ENCODE measurements at places on chromosomes 2 and 18.

DNA sequence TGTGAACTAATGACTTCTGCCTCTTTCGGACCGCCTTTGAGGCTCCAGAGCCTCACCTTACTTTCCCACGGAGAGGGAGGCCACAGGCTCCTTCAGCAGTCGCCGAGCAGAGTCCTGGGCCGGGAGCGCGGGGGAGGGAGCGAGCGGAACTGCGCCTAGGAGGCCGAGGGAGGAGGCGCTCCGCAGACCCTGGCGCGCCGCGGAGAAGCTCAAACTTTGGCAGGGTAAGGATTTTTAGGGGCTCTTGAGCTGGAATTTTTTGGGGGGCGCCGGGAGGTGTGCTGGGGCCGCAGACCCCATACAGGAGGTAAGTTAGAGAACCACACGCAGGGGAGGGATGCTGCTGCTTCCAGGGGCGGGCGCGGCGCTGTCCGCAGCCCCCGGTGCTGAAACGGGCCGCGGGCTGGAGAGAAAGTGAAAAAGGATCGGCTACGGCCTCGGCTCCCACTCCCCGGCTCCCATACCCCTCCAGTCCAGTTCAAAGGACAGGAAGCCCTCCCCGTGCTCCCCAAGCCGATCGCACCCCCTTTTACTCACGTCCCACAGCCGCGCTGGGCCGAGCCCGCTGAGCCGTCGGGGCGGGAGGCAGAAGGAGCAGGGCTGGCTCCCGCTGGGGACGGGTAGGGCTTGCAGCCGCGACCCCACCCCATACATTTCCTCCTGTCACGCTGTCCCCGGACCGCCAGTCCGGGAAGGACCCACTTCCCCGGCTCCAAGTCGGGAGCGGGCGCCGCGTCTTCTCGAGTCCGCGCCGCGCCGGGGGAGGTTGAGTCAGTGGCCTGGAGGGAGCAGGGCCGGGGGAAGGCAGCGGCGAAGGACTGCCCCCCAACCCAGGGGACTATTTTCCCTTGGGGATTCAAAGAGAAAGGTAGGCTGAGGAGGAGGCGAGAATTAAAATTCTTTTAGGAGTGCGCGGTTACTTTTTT is at the start of gene CNGA3:
TSS of gene CNGA3 (plus strand) at position 146 of the 926 bp plus-strand sequence. CDS start 23,520 bp downstream, outside the sequence.
- no peak for DNase-seq

- no peak for DNase-seq
Measured at GRCh38 chr2:171963198-171963597, 36.6 kb upstream of the METAP1D start.

DNA sequence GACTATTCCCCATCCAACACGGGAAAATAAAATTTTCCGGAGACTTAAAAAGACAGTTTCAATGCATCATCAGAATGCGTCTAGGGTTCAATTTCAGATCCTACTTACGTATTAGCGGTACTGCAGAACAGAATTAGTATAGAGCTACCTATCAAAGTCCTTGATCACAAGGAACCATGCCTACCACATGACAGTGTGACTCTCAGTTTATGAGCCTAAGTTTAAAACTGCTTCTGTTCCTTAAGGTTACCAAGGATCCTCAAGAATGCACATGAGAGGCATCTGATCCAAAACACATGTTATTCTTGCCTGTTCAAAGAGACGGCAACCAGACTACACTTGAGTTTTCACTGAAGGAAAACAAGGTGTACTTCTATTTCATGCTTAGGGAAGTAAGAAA is 369.7 kb downstream of the EPHA4 start:
- DNase-seq, result no peak

GRCh38 chr2:48346124-48346536 is 183.8 kb upstream of the STON1 start:
- peak; percentile 54 for DNase-seq

DNA sequence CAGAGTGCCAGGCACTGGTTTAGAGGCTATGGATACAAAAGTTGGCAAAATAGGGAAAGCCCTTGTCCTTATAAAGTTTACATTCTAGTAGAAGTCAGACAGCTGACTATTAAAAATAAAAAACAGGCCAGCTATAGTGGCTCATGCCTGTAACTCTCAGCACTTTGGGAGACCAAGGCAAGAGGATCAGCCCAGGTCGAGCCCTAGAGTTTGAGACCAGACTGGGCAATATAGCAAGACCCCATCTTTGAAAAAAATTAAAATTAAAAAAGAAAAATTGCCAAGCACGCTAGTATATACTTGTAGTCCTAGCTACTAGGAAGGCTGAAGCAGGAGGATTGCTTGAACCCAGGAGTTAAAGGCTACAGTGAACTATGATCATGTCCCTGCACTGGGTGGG is 12.5 kb downstream of the ERICH2 start:
- DNase-seq, result no peak

GRCh38 chr2:25292408-25292807 is 49.3 kb downstream of the DNMT3A start:
- DNase-seq, result no peak

DNA sequence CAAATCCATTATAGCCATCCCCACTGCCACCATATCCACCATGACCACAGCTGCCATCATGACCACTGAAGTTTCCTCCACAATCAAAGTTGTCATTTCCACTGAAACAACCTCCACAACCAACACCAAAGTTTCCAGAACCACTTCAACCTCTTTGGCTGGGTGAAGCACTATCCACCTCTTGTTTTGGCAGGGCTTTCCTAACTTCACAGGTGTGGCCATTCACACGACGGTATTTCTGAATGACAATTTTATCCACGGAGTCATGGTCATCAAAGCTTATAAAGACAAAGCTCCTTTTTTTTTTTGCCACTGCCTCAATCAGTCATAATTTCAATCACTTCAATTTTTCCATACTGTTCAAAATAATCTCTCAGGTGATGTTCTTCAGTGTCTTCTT is 89.8 kb upstream of the UGP2 start:
- DNase-seq, result no peak

GRCh38 chr2:98880266-98881152 is 55.5 kb downstream of the CRACDL start:
- DNase-seq, result no peak

GRCh38 chr18:41266616-41267015 is 688.4 kb upstream of the PIK3C3 start:
- no peak for DNase-seq

DNA sequence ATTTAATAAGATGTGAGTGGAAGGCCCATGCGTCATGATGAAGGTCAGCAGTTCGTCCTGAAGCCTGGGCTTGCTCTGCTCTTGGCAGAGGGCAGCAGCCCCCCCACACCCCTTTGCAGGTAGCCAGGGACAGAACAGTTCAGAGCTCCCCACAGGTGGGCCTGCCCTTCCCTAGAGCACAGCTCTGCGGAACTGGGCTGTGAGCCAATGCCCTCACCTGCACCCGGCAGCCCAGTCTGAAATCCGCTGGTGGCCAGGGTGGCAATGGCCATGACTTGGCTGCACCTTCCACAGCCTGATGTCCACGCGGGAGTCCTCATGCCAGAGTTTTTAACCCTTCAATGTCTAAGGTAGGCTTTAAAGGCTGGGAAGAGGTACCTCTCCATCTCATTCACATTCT is 136.7 kb downstream of the ACKR3 start:
- DNase-seq, result no peak

GRCh38 chr2:110716959-110717645 is 15.3 kb upstream of the ACOXL start:
- no peak for DNase-seq

- DNase-seq, result no peak
Measured at GRCh38 chr2:60958800-60959199, 58.7 kb upstream of the PEX13 start.

GRCh38 chr18:62341473-62341872 is 16.4 kb downstream of the TNFRSF11A start:
- DNase-seq, result no peak

GRCh38 chr2:11998218-11998617 is 251.8 kb downstream of the LPIN1 start:
- DNase-seq, result no peak

- no peak for DNase-seq
Measured at GRCh38 chr2:190696792-190697398, 48.0 kb downstream of the NAB1 start.

DNA sequence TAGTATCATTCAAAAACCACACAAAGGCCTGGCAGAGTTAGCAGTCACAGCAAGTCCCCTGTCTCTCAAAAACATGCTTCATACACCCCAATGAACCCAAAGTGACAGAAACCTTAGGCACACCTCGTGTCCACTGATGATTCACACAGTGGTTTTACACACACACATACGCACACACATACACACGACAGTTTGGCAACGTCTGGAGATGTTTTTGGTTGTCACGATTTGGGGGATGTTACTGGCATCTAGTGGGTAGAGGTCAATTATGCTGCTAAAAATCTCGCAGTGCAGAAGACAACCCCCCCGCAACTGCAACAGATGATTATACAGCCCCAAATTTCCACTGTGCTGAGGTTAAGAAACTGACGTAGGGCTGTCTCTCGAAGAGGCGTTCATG is 72.9 kb upstream of the PARD3B start:
- DNase-seq, result no peak

- no peak for DNase-seq
Measured at GRCh38 chr2:134208825-134209224, 45.0 kb upstream of the MGAT5 start.

DNA sequence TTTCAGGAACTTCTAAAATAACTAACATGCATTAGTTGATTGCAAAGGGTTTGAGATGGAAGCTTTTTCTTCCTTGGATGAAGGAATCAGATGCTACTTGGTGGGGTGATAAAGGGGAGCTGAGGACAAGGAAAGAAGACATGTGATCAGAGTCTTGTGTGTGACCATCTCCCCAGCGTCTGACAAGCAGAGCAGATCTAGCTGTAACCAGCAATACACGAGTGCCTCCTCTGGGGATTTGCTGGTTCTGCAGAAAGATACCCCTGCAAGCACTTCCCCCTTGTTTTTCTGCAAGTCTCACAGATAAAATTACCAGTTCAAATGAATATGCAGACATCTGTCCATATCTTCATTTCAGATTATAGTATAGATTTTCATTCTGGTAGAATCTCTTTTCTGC is 2.7 kb downstream of the CDH7 start:
- no peak for DNase-seq

DNA sequence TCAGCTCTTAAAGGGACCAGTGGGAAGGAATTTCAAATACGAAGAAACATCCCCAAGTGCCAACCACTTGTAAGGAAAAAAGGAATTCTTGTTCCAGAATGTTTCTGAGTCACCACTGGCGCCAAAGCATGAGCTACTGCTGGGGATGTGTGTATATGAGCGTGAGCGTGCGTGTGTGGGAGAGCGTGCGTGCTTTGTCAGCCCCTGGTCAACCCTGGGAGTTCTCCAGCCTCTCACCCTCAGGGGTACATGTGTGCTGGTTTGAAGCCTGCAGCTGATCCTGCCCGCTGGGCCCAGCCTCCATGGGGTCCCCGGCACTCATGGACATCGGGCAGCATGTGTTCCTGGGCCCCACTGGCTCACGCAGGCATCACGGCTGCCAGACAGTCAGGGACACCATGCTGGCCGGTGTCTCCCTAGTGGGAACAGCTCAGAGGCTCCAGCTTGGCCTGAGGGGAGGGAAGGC is 17.1 kb downstream of the HS6ST1 start:
- no peak for DNase-seq

DNA sequence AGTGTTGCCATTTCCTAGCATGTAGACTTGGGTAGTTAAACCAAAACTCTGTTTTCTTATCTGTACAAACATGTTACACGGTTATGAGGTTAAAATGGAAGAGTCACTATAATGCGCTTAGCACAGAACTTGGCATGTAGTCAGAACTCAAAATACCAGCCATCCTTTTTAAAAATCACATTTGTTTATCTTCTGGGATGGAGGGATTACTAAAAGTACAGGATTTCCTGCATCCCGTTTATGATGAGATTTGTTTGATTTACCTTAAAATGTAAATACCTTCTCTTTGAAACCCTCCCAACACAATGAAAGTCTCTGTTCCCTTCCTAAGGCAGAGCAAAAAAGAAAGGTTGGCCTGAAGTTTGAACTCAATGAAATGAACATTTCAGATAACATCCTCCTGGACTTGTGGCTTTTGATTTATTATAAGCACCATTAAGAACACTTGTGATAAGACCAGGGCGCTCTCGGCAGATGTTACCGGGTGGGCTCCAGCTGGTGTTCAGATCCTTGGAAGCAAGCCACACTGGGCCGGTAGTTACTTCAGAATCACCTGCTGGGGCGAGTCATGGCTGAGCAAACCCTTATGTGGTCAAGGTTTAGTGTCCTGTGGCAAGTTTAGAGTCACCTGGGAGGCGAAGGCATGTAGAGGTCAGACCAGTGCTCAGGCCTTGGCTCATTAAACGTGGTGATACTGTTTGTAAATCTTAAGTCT is 105.7 kb downstream of the MGAT5 start:
- DNase-seq, result no peak

DNA sequence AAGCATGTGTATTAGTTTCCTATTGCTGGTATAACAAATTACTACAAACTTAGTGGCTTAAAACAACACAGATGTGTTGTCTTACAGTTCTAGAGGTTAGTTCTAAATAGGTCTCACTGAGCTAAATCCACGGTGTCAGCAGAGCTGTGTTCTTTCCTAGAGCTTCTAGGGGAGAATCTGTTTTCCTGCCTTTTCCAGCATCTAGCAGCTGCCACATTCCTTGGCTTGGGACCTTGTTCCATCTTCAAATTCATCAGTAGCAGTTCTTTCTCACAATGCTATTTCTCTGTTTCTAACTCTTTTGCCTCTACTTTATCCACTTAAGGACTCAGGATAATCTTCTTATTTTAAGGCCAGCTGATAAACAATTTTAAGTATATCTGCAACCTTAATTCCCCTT is 32.2 kb upstream of the CREB1 start:
- no peak for DNase-seq

GRCh38 chr2:196533772-196534397 is 105.6 kb upstream of the CCDC150 start:
- DNase-seq, result no peak

DNA sequence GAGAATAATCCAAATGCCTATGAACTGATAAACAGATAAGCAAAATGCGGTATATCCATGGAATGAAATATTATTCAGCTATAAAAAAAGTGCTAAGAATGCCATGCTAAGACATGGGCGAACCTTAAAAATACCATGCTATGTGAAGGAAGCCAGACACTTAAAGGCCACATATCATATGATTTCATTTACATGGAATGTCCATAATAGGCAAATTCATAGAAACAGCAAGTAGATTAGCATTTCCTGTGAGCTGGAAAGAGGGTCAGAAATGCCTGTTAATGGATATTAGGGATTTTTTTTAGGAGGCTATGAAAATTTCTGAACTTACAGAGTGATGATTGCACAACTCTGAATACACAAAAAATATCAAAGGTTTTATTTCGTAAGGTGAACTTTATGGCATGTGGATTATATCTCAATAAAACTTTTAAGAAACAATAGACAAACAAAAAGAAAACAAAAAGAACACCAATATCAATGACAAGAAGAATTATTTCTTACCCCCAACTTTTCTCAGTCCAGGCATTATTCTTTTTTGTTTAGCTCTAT is 1207.7 kb downstream of the SUCLG1 start:
- DNase-seq, result no peak

Data from gastrocnemius medialis (tissue), 4 donors.